ENCODE measurements at places on chromosomes 6 and 20. TPM values are rescaled to one million over a fixed set of nuclear protein-coding genes. Genes with fewer than 3 reads are reported as not detected.

The HLA-A gene
- polyA plus RNA-seq: 3,137 TPM

The GPR6 gene
- polyA plus RNA-seq: not detected

DNA sequence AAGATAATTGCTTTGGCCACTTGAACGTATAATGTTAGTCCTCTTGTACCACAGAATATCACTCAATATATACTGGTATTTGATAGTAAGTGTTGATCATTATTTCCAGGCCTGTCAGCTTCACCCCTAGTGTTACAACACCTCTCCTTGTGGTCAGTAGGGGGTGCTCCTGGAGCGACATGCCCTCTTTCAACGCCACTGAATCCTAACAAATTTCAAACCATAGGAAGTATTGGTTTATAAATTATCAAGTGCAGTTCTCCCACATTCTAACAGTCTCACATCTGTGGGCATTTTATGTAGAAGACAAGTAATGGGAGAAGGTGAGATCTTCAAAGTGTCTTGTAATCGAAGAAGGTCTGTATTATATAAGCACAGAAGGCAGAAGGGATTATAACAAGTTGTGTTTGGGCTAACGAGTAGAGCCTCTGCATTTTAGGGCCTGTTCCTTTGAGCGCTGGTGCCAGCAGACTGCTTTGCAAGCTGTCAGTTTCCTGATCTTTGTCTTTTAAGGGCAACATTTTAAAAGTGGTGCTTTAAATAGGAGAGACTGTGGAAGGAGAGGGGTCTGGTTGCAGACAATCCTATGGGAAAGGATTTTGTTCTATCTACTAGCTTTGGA is 57.1 kb upstream of the CEP162 start:
- H3K27ac ChIP-seq: no peak overlapping the region
- no peaks in the 10 kb centered on the region for H3K36me3 ChIP-seq
- H3K4me3 ChIP-seq: no peak overlapping the region
- H3K4me1 ChIP-seq: no peaks in the 10 kb centered on the region
- H3K27me3 ChIP-seq: no peaks in the 10 kb centered on the region

- H3K4me3 ChIP-seq: no peak overlapping the region
- DNase-seq: no peak
- H3K27ac ChIP-seq: no peak overlapping the region
- H3K36me3 ChIP-seq: no peaks in the 10 kb centered on the region
- H3K4me1 ChIP-seq: no peaks in the 10 kb centered on the region
Measured at GRCh38 chr6:100388868-100389519, 75.7 kb downstream of the SIM1 start.

GRCh38 chr20:6877633-6878032 is 110.1 kb downstream of the BMP2 start:
- H3K4me1 ChIP-seq: no peaks in the 10 kb centered on the region
- H3K27me3 ChIP-seq: no peaks in the 10 kb centered on the region
- no peak overlapping the region for H3K27ac ChIP-seq
- H3K4me3 ChIP-seq: no peak overlapping the region
- DNase-seq: no peak
- H3K36me3 ChIP-seq: no peaks in the 10 kb centered on the region

The ZSCAN31 gene
- 0.86 TPM for polyA plus RNA-seq

- H3K36me3 ChIP-seq: no peaks in the 10 kb centered on the region
- H3K27ac ChIP-seq: no peak overlapping the region
- H3K4me3 ChIP-seq: no peak overlapping the region
- no peaks in the 10 kb centered on the region for H3K27me3 ChIP-seq
- no peaks in the 10 kb centered on the region for H3K4me1 ChIP-seq
Measured at GRCh38 chr6:154473324-154473723, 37.2 kb downstream of the CNKSR3 start.

Measured in CD4-positive, alpha-beta memory T cell (primary cell).